ENCODE measurements at places on chromosomes 6 and 20. TPM values are rescaled to one million over a fixed set of nuclear protein-coding genes. Genes with fewer than 3 reads are reported as not detected.

ZCCHC3 gene
- 25.5 TPM for total RNA-seq

MEP1A gene
- total RNA-seq: not detected

GCNT2 gene
- total RNA-seq: 39.8 TPM

GSTA1 gene
- total RNA-seq: not detected

FAXC gene
- 27.7 TPM for total RNA-seq

RAET1L gene
- not detected for total RNA-seq

HRH3 gene
- not detected for total RNA-seq

MCHR2 gene
- 0.16 TPM for total RNA-seq

CD164 gene
- total RNA-seq: 202 TPM

TPD52L2 gene
- total RNA-seq: 76.4 TPM

RGS17 gene
- 1.2 TPM for total RNA-seq

HLA-DRB5 gene
- 0.29 TPM for total RNA-seq

CTCFL gene
- total RNA-seq: 0.42 TPM

ZNF391 gene
- total RNA-seq: 2.7 TPM

EFCAB8 gene
- total RNA-seq: not detected

GABRR1 gene
- total RNA-seq: not detected

- DNase-seq: no peak
These were observed 30.4 kb downstream of the RPP40 start for GRCh38 chr6:4973415-4973814.

DNA sequence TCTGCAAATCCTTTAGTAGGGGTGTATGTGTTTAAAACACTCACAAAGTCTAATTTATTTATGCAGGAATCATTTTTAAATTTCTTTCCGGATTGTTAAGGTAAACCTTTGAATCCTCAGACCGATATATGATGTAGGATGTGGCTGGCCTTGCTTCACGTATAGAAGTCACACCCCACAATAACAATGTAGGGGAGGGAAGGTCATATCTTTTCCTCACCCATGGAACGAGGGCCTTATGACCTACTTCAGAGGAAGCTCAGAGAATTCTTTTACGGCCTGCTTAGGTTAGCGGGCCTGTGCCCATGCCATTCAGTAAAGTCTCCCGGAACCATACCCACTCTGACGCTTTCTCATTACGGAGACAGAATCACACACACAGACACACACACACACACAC is 102.9 kb downstream of the MAP3K7 start:
- DNase-seq: no peak

DNA sequence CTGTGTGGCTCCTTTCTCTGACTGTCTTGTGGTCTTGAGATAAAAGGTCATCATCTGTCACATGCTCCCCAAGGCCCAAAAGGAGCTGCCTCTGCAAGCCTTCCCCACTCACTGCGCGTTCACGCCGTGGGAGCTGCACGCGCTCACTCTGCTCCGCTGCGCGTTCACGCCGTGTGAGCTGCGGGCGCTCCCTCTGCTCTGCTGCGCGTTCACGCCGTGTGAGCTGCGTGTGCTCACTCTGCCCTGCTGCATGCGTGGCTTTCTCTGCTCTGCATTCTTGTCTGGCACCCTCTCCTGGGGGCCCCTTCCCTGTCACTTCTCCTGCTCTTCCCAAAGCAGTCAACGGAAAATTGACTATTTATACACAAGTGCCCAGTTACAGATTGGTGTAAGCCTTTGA is 42.5 kb downstream of the PSMB1 start:
- DNase-seq: no peak

- DNase-seq: no peak
These were observed 42.2 kb downstream of the RIOK1 start for GRCh38 chr6:7431674-7432390.

DNA sequence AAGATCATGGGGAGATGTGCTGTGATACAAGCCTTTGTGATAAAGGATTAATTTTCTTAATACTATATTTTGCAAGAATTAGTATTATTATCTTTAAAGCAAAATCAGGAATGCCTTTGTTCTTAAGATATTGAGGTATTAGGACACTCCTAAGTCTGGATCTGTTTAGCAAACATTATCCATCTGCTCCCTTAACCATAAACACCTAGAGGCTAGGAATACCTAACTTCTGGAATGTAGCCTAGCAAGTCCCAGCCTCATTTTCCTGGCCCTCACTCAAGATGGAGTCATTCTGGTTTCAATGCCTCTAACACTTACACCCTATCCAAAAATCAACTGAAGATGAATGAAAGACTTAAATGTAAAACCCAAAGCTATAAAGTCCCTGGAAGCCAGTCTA is 106.3 kb upstream of the GJE1 start:
- DNase-seq: no peak

DNA sequence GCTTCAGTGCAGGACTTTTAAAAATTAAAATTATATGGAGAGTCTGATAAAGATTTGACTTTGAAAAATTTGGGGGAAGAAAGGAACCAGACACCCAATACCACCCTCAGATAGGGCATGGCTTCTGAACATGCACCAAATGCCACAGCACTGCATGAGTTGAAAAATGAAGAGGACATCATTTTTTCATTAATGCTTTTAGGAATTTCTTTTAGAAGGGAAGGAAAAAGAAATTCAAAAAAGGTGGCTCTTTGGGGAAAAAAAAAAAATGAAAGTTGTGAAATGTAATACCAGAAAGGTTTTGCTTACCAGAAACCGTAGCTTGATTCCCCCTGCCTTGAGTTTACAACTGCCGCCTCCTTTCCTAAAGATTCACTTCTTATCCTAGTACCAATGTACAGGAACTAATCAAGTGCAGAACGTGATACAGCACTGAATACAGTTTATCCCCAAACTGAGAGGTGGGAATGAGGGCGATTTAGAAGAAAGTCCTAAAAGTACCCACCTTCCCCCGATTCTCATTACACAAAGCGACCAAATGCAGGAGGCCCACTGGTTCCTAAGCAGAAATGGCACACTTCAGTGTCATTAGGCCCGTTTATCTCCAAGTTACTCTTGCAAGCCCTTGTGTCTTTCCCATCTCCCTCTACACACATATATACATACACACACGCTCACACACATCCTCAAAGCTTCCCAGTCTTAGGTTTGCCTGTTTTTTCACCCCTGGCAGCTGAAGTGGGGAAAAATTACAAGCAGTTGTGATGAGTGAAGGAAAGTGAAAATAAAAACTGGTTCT is 2.8 kb downstream of the PPP1R10 start:
- DNase-seq: no peak

DNA sequence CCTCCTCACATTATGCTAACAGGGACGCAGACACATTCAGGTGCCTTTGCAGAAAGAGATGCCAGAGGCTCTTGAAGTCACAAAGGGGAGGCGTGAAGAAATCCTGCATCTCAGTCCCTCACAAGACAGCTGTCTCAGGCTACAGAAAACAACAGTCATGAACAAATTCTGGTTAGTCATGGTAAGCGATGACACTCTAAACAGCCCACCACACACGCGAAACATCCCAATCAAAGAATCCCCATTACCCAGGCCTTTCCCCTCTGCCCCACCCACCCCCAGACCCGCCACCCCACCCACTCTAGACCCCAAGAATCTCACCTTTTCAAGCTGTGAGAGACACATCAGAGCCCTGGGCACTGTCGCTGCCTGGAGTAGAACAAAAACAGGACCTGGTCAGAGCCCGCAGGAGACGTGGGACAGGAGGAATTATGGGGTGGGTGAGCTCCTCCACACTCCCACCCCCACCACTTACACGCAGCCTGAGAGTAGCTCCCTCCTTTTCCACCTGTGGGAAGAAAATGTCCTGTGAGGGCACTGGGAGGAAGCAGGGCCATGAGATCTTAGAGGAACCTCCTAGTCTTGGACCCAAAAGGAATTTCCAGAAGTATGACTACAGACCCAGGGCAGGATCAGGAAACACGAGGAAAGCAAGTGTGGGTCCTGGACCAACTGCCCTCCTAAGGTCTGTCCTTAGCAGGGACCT is 2.7 kb downstream of the HLA-B start:
- no peak for DNase-seq

- DNase-seq: no peak
These were observed 6.0 kb downstream of the NOX3 start for GRCh38 chr6:155449450-155450239.

- peak; percentile 96 for DNase-seq
These were observed 24.4 kb downstream of the TMEM181 start for GRCh38 chr6:158584236-158584651.

DNA sequence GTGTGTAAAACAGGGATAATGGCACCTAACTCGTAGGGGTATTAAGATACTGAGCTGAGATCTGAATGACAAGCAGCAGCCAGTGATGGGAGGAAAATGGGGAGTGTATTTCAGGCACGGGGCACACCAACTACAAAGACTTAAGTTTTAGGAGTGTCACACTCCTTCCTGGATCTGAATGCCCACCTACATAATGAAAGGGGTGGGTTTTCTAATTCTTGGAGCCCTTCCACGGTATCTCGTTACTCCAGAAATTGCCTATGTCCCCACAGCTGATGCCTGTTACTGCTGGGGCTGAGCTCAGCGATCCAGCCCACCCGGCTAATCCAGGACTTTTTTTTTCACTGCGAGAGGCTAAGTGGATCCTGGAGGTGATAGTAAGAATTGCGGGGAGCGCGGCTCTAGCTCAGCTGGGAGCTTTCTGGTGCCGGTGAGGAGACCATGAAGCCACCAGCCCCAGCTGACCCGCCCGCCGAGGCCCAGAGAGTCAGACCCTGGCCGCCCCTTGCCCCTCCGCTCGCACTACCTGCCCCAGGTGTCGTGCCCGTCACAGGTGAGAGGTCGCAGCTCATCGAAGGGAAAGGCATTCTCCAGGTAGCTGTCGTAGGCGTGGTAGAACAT is 727 bp downstream of the EDEM2 start:
- DNase-seq: peak; percentile 31

DNA sequence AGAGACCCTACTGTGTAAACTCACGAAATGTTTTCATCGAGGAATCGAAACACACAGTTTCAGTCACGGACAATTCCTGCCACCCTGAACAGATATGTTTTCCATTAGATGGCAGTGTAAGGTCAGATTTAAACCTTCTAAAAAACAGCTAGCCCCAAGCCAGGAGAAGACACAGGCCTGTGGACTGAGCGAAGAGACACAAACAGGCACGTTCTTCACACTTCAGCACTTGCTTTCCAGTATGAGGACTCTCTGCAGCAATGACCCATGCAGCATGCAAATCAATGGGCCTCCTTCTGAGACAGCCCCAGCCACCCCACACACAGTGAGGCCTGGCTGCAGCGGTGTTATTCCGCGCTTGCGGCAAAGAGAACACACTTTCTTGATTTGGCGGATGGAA is 31.9 kb downstream of the HUS1B start:
- peak; percentile 61 for DNase-seq

DNA sequence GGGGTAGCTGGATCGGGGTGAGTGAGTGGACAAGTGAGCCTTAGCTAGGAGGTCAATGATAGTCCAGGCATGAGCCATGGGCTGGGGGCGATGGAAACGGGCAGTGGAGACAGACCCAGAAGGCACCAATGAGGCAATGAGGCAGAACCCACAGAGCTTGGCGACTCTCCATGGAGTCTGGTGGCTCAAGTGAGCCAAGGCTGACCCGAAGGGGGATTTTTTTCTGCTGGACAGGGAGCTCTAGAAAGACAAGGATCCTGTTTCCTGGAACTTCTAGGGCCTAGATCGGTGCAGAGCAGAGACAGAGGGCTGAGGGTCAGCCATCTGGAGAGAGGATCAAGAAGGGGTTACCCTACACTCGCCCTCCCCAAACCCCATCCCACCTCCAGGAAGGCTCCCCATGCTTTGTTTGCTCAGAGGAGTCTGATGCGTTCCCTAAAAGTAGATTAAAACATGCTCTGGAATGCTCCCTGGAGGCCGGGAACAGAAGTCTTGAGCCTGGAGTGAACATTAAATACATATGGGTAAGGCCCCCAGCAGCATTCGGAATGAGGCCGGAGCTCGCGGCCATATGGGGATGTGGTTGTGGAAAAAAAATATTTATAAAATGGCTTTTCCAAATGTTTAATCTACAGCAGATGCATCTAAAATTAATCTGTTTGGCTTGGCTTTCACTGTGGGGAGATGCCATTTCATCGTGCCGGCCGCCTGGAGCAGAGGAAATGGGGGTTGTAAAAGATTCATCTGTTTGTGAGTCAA is 237.8 kb upstream of the PMEPA1 start:
- DNase-seq: no peak

GRCh38 chr6:165883851-165884640 is 221.0 kb upstream of the PDE10A start:
- no peak for DNase-seq

DNA sequence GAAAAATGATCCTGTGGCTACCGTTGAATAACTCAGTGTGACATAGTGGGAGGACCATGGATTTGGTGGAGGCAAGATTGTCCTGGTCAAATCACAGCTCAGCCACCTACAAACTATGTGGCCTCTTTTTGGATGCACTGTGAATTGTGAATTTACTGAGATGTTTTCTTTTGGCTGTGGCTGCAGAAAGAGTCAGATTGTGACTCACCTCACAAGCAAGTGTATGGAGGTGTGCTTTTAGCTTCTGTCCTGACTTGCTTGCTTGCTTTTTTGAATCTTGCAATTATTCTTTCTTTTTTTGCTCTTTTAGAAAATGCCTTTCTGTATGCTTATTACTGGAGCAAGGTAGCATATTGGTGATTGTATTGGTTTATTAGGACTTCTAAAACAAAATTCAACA is 122.9 kb upstream of the FOXO3 start:
- no peak for DNase-seq

GRCh38 chr6:131631625-131632289 is 3.7 kb upstream of the MED23 start:
- peak; percentile 91 for DNase-seq

GRCh38 chr20:57922083-57922482 is 212.3 kb upstream of the PMEPA1 start:
- DNase-seq: no peak

GRCh38 chr20:57212534-57213276 is 53.7 kb downstream of the BMP7 start:
- DNase-seq: no peak

DNA sequence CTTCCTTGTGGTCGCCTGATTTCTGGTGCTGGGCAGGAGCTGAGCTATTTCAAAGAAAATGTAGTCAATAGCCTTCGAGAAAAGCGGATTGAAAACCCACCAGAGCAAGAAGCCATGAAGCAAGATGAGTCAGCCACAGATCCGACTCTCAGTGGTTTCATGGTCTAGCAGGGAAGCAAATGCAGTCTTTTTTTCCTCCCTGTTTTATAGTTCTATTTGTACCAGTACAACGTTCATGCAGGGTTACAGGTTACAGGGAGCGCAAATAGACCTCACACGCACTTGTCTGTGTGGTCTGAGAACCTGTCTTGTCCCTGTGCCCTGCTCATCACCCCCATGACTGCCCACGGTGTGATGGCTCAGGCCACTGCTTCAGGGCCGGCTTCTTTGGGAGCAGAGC is 309.8 kb upstream of the SUPT3H start:
- no peak for DNase-seq

- DNase-seq: peak; percentile 58
These were observed 58.4 kb downstream of the HIVEP2 start for GRCh38 chr6:142886431-142887170.

DNA sequence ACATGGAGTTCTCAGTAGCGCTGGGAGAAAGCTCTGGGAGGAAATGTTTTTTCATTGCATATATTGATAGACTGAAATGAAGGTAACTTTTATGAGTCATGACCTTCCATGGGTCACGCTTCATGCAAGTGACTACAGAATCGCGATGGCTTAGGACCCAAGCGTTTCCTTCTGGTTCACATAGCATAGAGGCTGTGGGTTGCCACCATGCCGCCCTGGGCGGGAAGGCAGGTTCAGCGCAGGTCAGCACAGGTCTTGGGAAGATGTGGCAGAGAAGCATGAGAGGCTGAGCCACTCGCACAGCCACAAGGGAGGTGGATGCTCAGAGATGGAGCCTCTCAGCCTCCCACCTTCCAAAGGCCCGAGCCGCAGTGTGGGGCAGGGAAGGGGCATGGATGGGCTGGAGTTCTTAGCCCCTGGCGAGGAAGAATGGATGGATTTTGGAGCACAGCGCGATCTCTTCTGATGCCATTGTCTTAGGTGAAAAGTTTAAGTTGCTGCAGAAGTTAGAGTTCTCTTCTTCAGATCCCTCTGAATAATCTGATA is 219.5 kb downstream of the SMOC2 start:
- no peak for DNase-seq

Measured in SK-MEL-5 (cell line).